Ovary (tissue), 10 donors: ENCODE measurements at places on chromosomes 6 and 20. TPM values are rescaled to one million over a fixed set of nuclear protein-coding genes. Genes with fewer than 3 reads are reported as not detected.
A peak's percentile ranks its signal among the peaks of the same experiment; 100 is the strongest.

DNA sequence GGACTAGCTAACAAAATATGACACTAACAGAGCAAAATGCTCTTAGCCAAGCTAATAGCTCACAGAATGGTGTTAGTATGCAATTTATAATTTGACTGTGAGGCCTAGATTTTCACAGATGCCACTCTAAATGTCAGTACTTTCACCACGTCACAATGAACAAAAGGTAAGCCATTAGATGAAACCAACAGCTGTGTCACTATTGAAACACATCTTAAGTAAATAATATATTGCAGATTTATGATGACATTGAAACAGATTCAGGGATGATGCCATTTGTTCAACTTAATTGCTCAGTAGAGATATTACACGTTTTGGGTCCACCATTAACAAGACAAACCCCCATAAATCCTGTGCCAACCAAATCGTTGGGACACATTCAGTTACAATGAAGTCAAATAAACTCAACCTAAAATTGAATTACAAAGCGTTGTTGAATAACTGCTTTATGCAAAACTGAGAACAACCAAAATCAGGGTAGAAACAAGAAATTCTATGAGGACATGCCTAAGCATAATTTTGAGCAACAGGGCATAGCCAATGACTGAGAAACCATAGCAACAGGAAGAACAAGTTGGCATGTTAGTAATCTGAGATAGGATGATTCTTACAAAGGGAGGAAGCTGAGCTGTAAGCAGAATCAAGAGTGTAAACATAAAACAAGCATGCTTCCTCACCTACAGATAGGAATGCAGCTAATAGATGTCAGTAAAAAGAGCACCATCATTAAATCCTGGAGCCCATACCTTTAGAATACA, 85.6 kb upstream of the KHDRBS2 start:
- H3K36me3 ChIP-seq: no peaks in the 10 kb centered on the region
- H3K27ac ChIP-seq: no peak overlapping the region
- H3K4me1 ChIP-seq: no peaks in the 10 kb centered on the region
- H3K4me3 ChIP-seq: no peak overlapping the region
- no peak for DNase-seq
- H3K27me3 ChIP-seq: no peaks in the 10 kb centered on the region

DNA sequence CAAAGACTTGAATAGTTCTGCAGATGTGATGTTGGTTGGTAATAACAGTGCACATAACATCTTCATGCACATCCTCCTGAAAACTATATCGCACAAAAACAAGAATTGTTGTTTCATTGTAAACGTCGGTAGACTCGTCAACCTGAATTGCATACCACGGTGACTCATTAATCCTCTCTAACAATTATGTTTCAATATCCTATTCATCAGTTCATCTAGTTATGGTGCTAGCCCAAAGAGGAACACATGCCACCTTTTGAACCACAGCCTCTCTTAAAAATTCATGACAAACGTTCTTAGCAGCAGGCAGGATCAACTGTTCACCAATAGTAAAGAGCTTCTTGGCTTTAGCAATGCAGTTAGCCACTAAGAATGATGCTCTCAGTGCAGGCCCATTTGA, 25.0 kb downstream of the CRYBG1 start:
- H3K36me3 ChIP-seq: no peaks in the 10 kb centered on the region
- H3K4me1 ChIP-seq: no peaks in the 10 kb centered on the region
- H3K4me3 ChIP-seq: no peak overlapping the region
- DNase-seq: no peak

ANKRD66 gene
- polyA plus RNA-seq: not detected

MYL9 gene
- polyA plus RNA-seq: 269 TPM

RIPOR3 gene
- 9.6 TPM for polyA plus RNA-seq

DNA sequence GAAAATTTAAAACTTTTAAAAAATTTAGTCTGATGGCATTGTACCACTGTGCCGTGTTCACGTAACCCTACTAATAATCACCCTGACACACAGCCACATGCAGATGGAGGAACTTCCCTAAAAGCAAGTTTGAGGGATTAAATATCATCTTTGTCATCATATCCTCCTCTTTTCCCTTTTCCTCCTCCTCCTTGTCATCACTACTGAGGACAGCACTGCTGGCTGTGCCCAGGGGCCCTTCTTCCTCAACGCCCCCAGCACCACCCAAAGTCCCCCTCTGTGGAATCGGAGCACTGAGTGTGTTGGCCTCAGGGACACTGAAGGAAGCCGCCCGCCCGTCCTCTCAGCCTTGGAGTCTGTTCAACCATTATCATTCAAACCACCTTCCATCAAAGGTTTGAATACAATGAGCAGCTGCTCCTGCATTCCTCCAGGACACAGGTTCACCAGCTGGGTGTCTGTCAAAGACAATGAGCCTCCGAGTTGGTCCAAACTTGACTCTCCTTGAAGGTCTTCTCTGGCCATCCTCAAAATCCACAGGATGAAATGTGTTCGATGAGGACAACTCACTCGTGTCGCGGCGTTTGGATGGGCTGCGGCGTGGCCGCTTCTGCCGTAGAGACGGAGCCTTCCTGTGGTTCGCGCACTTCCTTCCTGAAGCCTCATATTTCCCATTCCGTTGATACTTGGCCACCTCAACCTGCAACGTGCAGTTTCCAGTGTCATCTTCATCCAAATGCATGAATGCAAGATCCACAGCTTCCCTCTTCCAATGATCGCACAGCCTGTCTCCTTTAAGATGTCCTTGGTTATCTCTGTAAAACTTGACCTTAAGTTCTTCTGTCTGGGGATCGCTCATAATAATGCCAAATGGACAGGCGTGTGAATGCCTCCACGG, 23.3 kb downstream of the NQO2 start:
- no peak for DNase-seq
- no peaks in the 10 kb centered on the region for H3K4me1 ChIP-seq
- H3K4me3 ChIP-seq: peak overlapping the region; percentile 23
- no peaks in the 10 kb centered on the region for H3K36me3 ChIP-seq
- peak overlapping the region; percentile 85 for H3K27ac ChIP-seq
- no peaks in the 10 kb centered on the region for H3K27me3 ChIP-seq

DNA sequence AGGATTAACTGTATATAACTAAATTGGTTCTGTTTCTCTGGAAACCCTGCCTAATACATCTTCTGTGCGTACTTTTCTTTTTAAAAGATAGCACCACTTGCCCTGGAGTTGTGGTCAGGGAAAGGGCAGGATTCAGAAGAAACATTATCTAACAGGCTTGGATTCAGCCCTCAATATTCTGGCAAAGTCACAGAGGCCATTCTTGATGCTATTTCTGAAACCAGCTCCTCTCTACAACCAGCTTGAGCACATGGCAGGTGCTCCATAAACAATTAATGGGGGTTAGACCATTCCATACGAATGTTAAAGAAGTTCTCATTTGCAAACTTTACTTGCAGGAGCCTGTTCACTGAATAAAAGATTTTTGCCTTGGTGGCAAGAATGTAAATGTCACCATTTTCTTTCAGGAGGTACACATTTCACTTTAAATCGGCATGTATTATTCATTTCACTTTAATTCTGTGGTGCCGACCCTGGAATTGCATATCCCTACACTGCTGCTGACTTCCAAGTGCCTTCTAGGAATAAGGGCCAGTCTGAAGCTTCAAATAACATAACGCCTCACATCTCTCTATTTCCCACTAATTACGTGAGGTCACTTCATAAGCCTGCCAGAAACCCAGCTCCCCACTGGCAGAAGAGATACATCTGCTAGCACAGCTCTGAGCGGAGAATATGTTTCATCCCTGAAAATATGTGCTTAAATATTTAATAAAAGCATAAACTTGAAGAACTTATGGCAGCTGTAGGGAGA, 248.7 kb downstream of the ADGRG6 start:
- no peak for DNase-seq
- H3K36me3 ChIP-seq: no peaks in the 10 kb centered on the region
- H3K27me3 ChIP-seq: no peaks in the 10 kb centered on the region
- no peak overlapping the region for H3K4me3 ChIP-seq
- no peaks in the 10 kb centered on the region for H3K4me1 ChIP-seq
- no peak overlapping the region for H3K27ac ChIP-seq
